ENCODE measurements at places on chromosomes 5 and 9. TPM values are rescaled to one million over a fixed set of nuclear protein-coding genes. Genes with fewer than 3 reads are reported as not detected.

DNA sequence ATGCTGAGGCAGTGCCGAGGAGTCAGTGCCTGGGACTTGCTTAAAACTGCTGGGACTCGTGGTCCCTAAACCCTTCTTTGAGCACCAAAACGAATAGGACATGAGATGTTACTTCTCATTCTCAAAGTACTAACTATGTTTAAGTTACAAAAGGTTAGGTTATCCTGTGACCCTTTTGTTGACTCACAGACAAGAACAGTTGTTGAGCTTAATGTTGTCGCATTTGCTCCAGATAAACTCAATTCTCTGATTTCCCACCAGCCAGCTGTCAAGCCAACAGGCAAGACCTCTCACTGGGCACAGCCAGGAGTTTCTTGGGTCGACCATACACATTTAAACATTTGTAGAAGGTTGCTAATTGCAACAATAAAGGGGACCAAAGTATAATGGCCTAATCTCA is 249.4 kb downstream of the ADAMTSL1 start:
- DNase-seq, result no peak

GRCh38 chr9:129544761-129545160 is 76.1 kb downstream of the C9orf50 start:
- no peak for DNase-seq

- no peak for DNase-seq
Measured at GRCh38 chr5:158195416-158196210, 336.7 kb upstream of the CLINT1 start.

- DNase-seq, result no peak
Measured at GRCh38 chr9:101375546-101375945, 9.3 kb downstream of the BAAT start.

- no peak for DNase-seq
Measured at GRCh38 chr5:150801117-150801927, 22.8 kb downstream of the SMIM3 start.

DNA sequence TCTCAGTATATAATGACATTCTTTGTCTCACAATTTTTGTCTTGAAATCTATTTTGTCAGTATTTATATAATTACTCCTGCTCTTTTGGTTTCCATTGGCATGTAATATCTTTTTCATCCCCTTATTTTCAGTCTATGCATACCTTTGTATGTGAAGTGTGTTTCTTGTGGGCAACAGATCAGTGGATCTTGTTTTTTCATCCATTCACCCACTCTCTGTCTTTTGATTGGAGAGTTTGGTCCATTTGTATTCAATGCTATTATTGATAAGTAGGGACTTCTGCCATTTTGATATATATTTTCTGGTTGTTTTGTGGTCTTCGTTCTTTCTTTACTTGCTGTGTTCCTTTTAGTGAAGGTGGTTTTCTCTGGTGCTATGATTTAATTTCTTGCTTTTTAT is 10.9 kb downstream of the RIC1 start:
- DNase-seq, result no peak

DNA sequence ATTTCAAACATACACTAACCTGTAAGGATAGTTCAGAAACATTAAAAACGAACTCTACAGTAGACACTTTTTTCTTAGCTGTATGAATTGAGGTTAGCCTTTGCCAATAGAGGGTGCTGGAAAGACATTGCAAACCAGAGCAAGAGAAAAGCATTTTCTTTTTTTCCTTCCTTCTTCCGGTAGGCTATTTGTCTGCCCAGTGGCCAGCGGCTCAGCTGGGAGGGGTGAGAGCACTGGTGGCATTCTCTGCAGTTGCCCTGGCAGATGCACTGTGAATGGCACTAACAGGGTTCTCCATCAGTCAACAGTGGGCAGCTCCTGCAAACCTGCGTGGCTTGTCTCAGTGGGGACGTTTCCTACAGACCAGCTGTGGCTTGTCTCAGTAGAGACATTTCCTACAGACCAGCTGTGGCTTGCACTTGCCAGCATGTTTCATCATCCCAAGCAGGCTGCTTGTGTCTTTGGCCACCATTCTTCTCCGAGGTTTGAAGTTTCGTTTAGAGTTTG is 984.5 kb upstream of the CDH18 start:
- DNase-seq, result no peak

DNA sequence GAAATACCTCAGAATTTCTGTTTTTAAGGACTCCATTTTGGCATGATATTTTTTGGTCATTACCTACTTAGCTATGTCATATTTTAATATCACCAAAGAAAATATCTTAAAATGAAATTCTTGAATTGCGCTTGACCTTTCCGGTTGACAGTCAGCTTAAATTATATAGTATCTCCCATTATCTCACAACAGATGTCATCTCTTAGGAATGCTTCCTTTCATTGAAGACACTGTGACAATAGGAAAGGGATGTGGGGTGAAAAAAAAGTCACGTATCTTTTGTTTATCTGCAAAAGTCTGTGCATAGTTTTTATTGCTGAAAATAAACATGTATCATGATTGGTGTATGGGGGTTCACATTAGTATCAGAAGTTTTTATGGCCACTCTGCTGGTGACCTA is 105.8 kb downstream of the INVS start:
- DNase-seq, result no peak

DNA sequence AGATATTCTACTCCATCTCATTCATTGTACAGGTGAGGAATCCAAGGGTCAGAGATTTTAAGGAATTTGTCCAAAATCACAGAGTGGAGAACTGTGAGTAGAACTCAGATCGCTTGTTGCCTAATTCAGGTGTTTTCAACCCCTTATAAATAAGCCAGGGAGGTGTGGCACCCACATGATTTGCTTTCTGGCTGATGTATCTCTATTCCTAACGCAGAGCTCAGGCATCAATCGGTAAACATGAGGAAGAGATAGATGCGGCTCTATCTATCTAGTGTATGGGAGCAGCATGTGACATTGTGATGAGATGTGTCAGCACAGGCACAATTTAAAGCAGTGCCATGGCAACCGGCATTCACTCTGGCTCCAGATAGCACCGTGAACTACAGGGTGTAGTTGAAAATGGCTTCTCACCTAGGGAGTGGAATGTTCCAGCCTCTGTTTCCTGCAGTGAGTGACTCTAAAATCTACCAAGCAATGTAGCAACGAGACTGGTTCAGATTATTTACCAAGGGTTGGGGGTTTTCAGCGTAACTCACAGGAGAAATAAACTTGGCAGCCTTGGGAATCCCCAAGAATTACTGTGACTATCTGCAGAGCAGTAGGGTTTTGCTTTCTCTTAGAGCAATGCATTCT is 53.4 kb upstream of the SUB1 start:
- no peak for DNase-seq

DNA sequence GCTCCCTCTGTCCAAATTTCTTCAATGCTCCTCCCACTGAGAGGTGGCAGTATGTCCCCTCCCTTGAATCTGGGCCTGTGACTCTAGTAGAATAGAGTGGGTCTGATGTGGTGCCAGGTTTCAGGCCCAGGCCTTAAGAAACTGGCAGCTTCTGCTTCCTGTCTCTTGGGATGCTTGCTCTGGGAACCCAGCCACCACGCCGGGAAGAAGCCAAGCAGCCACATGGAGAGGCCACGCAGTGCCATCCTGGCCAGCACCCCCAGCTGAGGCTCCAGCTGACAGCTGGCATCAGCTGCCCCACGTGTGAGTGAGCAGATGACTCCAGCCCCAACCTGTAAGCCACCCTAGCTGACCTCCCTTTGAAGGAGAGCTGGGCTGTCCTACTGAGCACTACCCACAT is 7.3 kb upstream of the TSPAN17 start:
- no peak for DNase-seq

DNA sequence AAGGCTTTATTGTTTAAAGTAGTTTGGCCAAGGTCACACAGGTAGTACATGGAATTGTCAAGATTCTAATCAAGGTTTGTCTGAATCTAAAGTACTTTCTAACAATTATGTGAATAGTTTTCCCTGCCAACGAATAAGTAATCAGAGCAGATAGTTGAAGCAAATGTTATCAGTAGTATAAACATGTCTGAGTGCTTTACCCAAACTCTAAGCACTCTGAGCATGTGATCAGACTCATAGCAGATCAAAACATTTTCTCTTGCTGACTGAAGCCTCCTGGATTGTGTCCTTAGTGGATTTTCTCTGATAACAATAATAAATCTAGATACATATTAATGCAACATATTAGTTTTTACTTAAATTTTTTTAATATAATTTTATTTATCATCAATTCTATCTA is 995.0 kb downstream of the EFNA5 start:
- no peak for DNase-seq

The RALGDS gene
- total RNA-seq, result 30.1 TPM

The SEMA6A gene
- 3.9 TPM for total RNA-seq

The MRPL50 gene
- total RNA-seq, result 14.8 TPM

The ELAVL2 gene
- not detected for total RNA-seq

The CTXN3 gene
- not detected for total RNA-seq

The RELL2 gene
- total RNA-seq, result 0.41 TPM

The TRAF1 gene
- 3.0 TPM for total RNA-seq

The EQTN gene
- not detected for total RNA-seq

The PCDH12 gene
- total RNA-seq, result 7.6 TPM

The CAMK2A gene
- total RNA-seq, result 4.9 TPM

The SPZ1 gene
- total RNA-seq, result not detected

The PAIP1 gene
- 68.0 TPM for total RNA-seq

The SPINK5 gene
- 2.3 TPM for total RNA-seq

Data from right atrium auricular region (tissue), 2 donors.